Fibroblast of the aortic adventitia (primary cell): ENCODE measurements at places on chromosomes 2 and 18. TPM values are rescaled to one million over a fixed set of nuclear protein-coding genes. Genes with fewer than 3 reads are reported as not detected.

The ZNF396 gene
- 2.0 and 2.4 TPM in 2 replicates for total RNA-seq

The LCT gene
- not detected in 2 replicates for total RNA-seq

The SOX11 gene
- 0.54 TPM in 1 of 2 replicates, not detected in the other for total RNA-seq

The FBXO15 gene
- 0.27 and 0.49 TPM in 2 replicates for total RNA-seq

The GATA6 gene
- 22.5 and 34.0 TPM in 2 replicates for total RNA-seq

The GALNT5 gene
- 11.4 and 38.3 TPM in 2 replicates for total RNA-seq

The CAD gene
- total RNA-seq: 28.9 and 35.5 TPM in 2 replicates

The UGT1A7 gene
- total RNA-seq: not detected in 2 replicates

The KCNJ13 gene
- total RNA-seq: not detected in 2 replicates

The SCN7A gene
- under 0.01 and 4.7 TPM in 2 replicates for total RNA-seq

The PREB gene
- 37.0 and 46.0 TPM in 2 replicates for total RNA-seq

The SALL3 gene
- not detected in 2 replicates for total RNA-seq

The PPM1G gene
- 62.2 and 146 TPM in 2 replicates for total RNA-seq

The CMPK2 gene
- 1.9 and 11.0 TPM in 2 replicates for total RNA-seq

The MDH1B gene
- total RNA-seq: 0.81 and 15.1 TPM in 2 replicates

The GBX2 gene
- total RNA-seq: 0.25 TPM in 1 of 2 replicates, not detected in the other

The CYP27C1 gene
- total RNA-seq: 0.41 and 0.72 TPM in 2 replicates

The IDH1 gene
- total RNA-seq: 196 and 291 TPM in 2 replicates

The SYT4 gene
- total RNA-seq: under 0.01 TPM in 1 of 2 replicates, not detected in the other

The GALNT14 gene
- total RNA-seq: 0.72 TPM in 1 of 2 replicates, not detected in the other
